GM13976 (cell line): ENCODE measurements at places on chromosomes 3 and 15.

- DNase-seq, result no peak
These were observed 29.9 kb downstream of the CEP152 start for GRCh38 chr15:48781017-48781416.

GRCh38 chr3:7682822-7683229, 818.8 kb upstream of the LMCD1 start:
- no peak for DNase-seq

- DNase-seq, result no peak
These were observed 33.0 kb upstream of the KLF13 start for GRCh38 chr15:31293655-31294054.

GRCh38 chr3:89059211-89059925, 48.1 kb upstream of the EPHA3 start:
- no peak for DNase-seq

- no peak for DNase-seq
These were observed 255.1 kb upstream of the WNT5A start for GRCh38 chr3:55742022-55742831.

- DNase-seq, result no peak
These were observed 62.6 kb upstream of the SLC2A2 start for GRCh38 chr3:171088964-171089754.

- DNase-seq, result no peak
These were observed 27.6 kb downstream of the NDUFB4 start for GRCh38 chr3:120623727-120624093.

GRCh38 chr3:10857235-10857634, 41.2 kb downstream of the SLC6A11 start:
- no peak for DNase-seq

GRCh38 chr3:988785-989184, 104.0 kb upstream of the CNTN6 start:
- DNase-seq, result no peak

DNA sequence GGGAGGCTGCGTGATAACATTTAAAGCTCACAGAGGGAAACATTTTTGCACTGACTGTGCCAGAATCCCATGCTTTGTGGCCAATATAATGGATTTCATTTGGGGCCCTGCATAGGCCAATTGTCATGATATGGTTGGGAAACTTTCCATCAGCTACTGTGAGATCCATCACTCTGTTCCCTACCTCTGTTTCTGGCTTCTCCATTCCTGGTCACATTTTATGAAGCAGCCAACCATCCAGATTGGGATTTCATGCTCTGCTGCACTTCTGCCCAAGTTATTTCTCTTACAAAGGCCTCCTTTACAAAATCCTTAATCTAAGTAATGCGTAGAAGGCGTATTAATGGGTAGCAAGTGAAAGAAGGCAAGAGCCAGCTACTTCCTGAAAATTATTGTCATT, 221.1 kb downstream of the LRTM1 start:
- no peak for DNase-seq

DNA sequence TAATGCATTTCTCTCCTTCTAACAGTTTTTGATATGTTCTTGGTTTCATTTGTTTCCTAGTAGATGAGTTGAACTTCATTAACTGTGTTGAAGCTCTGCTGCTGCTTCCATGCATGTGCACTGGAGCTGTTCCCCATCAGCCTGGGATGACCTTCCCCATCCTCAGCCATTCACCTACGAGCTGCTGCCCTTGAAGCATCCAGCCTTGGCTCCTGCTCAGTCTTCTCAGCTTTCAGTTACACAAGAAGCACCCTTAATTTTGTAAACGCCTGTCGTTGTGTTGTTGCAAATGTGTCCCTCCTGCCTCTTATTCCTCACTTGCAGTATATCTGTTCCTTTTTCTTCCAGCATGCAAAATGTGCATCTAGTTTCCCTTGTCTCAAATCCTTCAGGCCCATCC, 8.5 kb upstream of the ZXDC start:
- no peak for DNase-seq

- DNase-seq, result no peak
These were observed 29.1 kb downstream of the HDAC11 start for GRCh38 chr3:13509059-13509815.

GRCh38 chr3:61807865-61808276, 246.5 kb downstream of the PTPRG start:
- DNase-seq, result no peak

DNA sequence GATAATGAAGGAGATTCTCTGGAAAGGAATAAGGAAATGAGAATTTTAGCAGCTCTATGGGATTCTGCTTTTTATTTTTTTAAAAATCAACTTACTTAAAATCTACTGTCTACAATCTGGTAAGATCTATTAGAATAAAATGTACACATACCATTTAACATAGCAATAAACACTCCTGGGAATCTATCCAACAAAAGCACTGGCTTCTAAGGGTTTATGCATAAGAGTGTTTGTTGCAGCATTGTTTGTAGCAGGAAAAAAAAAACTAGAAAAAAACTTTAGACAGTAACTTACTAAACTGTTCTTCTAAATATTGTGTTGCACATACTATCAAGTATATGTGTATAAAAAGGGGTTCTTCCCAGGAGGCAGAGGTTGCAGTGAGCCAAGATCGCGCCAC, 15.7 kb upstream of the RBP1 start:
- DNase-seq, result no peak

DNA sequence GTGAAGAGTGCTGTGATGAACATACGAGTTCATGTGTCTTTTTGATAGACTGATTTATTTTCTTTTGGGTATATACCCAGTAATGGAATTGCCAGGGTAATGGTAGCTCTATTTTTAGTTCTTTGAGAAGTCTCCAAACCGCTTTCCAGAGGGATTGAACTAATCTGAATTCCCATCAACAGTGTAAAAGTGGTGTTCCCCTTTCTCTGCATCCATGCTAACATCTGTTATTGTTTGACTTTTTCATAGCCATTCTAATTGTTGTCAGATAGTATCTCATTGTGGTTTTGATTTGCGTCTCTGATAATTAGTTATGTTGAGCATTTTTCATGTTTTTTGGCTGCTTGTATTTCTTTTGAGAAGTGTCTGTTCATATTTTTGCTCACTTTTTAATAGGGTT, 54.8 kb upstream of the UTS2B start:
- no peak for DNase-seq

- DNase-seq, result no peak
These were observed 121.3 kb downstream of the MYLK start for GRCh38 chr3:123762805-123763204.

- DNase-seq, result no peak
These were observed 75.2 kb upstream of the ADAMTSL3 start for GRCh38 chr15:83578691-83579090.

- DNase-seq, result no peak
These were observed 159.4 kb downstream of the ZIC4 start for GRCh38 chr3:147246906-147247305.

DNA sequence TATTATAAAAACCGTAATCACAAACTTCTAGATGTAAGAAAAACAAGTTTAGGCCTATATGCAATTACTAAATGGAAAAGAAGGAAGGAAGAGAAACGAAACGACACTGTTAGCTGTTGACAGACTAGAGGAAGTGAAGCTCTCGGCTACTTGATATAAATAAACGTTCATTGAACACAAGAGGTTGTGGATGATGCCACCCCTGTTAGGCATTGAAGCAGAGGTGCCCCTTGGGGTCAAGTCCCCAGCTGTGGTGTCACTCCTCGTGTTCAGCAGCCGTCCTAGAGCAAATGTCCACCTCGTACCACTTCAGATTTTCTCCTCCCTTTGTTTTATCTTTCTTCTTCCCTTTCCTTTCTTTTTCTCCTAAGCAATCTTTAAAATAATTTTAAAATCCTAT, 146.5 kb upstream of the UBE2E1 start:
- DNase-seq, result peak; percentile 39

- DNase-seq, result peak; percentile 47
These were observed 1.2 kb downstream of the SNX22 start for GRCh38 chr15:64152507-64153387.

DNA sequence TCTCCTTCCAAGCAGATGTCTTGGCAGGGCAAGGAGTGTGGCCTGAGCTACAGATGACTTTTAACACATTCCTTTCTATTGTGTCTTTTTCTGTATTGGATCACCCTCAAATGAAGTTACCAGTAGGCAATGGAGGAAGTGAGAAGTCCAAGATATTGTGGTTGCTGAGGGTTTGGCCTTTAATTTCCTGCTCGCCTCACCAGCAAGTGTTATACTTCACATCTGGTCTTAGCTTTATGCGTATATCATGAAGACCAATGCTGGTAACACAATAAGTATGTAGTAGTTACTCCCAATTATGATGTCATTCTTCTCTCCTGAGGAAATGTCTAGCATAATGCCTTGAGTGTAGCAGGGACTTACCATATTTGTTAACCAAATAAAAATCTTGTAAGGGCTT, 179.9 kb downstream of the ZIC1 start:
- DNase-seq, result no peak

DNA sequence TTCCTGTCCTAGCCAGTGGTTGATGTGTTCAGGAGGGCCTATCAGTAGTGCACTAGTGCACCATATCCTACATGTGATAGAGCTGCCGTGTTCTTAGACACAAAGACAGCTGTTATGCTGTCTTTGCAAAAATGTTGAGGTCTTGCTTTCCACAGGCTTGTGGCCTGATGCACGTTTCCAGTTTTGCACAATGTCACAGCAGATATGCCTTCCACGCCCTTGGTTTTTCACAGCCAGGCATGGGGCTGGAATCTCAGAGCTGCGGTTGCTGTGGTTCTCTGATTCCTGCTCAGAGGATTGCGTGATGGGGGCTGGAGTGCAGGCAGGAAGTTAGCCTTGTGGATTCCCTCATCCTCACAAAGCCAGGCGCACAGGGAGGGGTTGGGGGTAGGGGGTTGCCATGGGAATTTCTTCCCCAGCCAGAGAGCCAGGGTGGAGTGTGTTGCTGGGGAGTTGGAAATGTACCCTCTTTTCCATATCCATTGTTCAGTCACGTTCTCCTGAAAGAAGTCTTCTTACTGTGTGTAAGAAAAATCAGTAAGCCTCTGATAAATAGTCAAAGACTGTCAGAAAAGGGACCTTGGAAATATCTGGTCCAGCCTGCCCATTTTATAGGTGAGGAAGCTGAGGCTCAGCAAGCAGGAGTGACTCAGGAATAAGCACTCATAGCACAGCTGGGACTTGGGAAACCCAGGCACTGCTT, 79.4 kb downstream of the SMAD3 start:
- no peak for DNase-seq

DNA sequence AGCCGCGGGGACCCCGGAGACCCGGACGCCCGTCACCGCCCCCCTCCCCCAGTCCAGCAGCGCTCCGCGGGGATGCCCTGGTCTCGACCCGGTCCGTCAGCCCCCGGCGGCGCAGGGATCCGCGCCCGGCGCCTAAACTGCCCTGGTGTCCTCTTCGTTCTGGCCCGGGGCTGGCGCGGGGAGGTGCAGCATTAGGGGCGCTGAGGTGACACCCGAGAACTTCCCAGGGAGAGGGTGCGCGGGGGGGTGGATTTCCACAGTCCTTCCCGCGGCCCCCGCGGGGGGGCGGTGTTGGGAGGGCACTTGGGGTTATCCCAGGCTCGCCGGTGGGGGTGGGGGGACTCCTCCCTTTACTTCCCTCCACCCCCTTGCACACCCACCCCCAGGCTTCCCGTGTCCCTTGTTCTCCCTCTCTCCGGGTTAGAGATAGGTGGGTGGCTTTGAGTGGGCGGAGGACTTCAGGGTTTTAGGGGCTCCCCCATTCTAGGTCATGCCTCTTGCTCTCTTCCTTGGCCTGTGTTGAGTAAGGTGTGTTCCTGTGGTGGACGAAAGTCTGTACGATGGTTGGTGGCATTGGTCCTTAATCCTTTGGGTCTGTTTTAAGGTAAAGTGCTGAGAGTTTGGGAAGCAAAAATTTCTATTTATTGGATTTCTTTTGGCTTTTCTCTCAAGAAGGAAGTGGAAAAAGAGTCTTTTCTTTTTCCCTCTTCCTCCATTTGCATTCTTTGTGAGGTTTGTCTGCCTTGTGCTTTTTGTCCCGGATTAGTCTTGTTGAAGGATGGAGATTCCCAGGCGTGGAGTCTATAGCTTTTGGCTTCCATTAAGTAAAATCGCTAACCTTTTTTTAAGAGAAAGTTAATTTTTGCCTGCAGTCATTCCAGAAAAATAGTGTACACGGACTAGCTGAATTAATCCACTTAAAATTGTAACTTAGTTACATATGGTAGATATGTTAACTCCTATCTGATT, 811 bp downstream of the SKIL start:
- peak; percentile 61 for DNase-seq

- no peak for DNase-seq
These were observed 48.0 kb downstream of the ARHGAP31 start for GRCh38 chr3:119342176-119342575.

DNA sequence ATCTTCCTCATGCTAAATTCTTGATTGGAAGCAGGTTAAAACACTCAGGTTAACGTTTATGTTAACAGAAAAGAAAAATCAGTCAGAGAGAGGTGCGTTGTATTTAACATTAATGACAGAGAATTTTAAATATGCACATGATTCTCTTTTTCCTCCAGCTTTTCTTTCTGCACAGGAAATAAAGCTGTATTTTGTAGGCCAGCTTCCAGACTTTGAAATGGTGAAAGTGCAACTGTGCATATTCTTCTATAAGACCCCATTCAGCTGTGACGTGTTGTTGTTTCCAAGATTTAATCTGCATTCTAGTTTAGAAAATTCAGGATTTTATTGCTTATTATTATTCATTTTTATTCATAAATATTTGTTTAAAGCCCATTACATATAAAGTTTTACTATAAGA, 11.8 kb downstream of the MBNL1 start:
- DNase-seq, result no peak

DNA sequence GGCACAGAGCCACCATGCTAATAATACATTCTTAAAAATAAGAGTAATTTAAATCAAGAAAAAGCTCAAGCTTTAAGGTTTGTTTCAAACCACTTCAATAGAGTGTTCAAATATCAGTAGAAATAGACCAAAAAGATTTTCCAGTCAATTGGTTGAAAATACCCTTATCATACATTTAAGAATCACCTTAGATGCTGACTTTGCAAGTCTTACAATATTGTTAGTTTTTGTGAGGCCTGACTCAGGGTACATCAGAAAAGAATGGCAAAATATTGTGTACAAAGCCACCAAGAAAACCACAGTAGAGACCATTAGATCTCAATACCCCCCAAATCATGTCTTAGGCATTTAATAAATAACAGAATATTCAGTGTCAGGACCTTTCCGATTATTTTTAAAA, 19.8 kb upstream of the NRG4 start:
- no peak for DNase-seq

- no peak for DNase-seq
These were observed 4.1 kb downstream of the CD80 start for GRCh38 chr3:119555309-119555735.

GRCh38 chr15:55764398-55764797, 21.4 kb upstream of the PRTG start:
- DNase-seq, result no peak

- no peak for DNase-seq
These were observed 981.2 kb upstream of the CFAP20DC start for GRCh38 chr3:60030982-60031381.

GRCh38 chr3:23746441-23746840, 59.3 kb upstream of the UBE2E1 start:
- DNase-seq, result no peak

- DNase-seq, result no peak
These were observed 26.3 kb downstream of the KPNA1 start for GRCh38 chr3:122488262-122488973.

- no peak for DNase-seq
These were observed 18.3 kb downstream of the CGGBP1 start for GRCh38 chr3:88040529-88040928.
